ENCODE measurements at places on chromosomes 13 and 19.

GRCh38 chr19:45346449-45346848 is 5.9 kb downstream of the KLC3 start:
- no peak for DNase-seq

DNA sequence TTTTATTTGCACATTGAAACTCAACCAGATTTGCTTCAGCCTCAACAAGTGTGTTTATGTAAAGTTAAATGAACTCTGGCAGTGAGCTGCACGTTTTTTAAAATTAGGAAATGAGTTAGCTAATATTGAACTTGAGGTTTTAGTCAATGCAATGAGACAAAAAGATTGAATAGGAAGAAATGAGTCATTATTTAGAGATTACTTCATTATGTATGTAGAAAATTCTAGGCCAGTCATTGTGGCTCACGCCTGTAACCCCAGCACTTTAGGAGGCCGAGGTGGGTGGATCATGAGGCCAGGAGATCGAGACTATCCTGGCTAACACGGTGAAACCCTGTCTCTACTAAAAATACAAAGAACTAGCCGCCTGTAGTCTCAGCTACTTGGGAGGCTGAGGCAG is 22.8 kb upstream of the CD70 start:
- DNase-seq, result no peak

DNA sequence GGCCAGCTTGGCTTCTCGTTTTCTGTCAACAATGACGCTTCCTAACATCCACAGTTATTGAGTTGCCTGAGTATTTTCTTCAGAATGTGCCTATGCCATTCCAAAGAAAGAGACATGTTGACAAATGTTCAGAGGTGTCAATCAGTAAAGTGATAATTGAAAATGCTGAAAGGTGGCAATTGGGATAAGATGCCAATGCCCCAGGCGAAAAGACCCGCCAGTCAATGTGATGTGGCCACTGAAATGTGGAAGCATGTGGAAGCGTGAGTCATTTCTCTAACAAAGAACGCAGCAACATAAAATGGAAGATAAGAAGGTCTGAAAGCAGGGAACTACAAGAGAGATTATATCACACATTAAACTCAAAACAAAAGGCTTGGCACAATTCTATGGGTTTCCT is 882.2 kb upstream of the SLC10A2 start:
- DNase-seq, result no peak

DNA sequence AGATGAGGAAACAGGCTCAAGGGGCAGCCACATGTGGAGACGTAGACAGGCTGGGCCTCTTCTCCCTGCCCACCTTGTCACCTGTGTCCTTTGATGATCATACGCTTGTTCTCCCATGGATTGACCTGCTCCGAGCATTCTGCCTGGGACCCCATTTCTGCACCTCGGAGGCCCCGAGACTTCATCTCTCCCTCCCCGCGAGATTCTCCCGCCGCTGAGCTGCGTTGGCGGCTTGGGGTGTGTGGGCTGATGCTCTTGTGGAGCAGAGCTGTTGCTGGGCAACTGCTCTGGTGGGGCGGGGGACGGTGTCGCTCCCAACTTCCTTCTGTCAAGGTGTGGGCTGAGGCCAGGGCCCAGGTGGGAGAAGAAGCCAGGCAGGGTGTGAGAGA is 22.1 kb downstream of the MAST3 start:
- no peak for DNase-seq

DNA sequence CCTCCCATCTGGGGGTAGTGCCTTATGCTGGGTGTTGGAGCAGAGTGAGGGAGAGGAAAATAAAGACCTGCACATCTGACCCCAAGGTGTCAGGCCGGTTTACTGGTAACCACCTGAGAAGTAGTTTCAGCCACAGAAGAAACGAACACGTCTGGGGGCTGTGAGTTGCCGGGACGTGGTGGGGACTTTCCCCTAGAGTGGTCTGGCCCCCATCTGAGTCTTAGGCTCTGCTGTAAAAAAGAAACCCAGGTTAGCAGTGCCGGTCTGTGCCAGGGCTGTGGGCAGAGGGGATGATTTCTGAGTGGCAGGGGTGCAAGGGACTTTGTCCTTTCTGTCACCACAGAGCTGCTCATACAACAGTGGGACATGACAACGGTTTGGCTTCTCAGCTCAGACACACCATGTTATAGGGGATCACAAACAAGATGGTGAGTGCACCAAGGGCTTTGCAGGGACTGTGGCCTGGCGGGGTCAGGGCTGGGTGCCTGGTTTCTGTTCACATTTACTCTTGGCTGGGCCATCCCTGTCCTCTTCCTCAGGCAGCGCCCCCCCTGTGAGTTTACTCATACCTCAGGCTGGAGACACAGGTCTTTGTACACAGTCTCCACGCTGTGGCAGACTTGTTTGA is 9.0 kb downstream of the GCDH start:
- DNase-seq, result no peak

GRCh38 chr19:33676999-33677665 is 55.4 kb downstream of the CHST8 start:
- no peak for DNase-seq

DNA sequence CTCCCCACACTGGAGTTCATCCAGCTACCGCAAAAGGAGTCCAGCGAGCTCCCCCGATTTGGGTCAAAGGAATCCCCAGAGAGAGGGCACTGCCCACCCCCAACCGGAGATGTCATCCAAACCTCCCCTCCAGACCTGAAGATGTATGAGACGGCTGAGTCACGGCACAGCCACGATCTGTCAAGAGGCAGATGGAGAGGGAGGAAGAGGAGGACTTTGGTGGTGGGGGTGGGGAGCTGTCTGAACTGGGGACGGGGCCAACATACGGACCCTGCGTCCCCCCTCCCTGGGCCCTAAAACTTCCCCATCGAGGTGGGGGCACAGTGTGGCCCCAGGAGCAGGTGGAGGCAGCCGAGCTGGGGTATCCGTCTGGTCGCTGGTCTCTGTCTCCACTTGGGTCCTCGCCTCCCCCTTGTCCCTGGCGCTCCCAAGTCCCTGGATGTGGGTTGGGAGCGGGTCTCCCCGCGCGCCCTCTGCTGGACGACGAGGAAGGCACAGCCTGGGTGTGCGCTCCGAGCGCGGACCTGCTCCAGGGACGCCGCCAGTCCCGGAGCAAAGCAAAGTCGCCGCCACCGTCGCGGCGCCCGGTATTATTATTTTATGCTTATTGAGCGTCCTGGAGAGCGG is 3.8 kb downstream of the PDE4A start:
- DNase-seq, result peak; percentile 70

- no peak for DNase-seq
Measured at GRCh38 chr13:59834801-59835200, 328.9 kb downstream of the DIAPH3 start.

DNA sequence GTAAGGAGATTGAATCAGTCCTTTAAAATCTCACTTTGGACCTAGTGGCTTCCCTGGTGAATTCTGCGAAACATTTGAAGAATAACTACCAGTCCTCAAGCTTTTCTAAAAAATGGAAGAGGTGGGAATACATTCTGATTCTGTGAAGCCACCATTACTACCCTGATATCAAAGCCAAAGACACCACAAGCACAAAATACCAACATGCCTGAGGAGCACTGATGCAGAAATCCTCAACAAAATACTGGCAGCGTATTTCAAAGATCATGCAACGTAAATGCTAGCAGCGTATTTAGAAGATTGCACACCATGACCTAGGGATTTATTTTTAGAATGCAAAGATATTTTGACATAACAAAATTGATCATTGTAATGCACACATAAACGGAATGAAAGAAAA is 14.4 kb downstream of the ATP4B start:
- no peak for DNase-seq
